ENCODE measurements at places on chromosomes 6 and 20.

- no peak for DNase-seq
These were observed 4.4 kb downstream of the CPNE1 start for GRCh38 chr20:35660122-35660937.

DNA sequence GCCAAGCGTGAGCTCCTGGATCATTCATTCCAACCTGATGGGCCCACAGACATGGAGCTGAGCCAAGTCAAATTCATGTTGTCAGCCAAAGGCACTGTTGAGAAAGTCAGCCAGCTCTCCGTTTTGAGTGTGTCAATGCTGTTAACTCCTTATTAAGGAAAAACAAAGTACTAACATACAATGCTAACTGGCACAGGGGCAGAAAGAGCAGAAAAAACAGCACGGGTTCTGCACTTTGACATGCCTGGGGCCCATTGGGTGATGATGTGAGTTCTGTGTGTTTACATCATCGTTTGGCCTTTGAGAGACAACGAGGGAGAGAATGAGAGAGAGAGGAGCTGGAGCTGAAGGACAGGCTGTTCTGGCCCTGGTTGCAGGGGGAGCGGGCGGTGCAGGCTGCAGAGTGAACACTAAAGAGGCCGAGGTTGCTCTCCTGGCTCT lies 85.9 kb downstream of the SMOC2 start:
- no peak for DNase-seq

- DNase-seq = peak; percentile 33
These were observed 29.3 kb upstream of the TRIM27 start for GRCh38 chr6:28953039-28953584.

DNA sequence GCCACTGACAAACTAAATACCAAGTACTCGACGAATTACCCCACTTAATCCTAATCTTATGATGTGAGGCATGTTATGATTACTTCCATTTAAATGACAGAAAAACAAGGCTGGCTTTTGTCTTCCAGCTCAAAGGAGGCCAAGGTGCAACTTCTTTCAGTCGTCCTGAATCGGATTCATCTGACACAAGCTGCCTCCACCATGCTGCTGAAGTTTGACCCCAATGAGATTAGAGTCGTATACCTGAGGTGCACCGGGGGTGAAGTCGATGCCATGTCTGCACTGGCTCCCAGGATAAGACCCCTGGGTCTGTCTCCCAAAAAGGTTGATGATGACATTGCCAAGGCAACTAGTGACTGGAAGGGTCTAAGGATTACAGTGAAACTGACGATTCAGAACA lies 71.0 kb downstream of the CHD6 start:
- no peak for DNase-seq

- no peak for DNase-seq
These were observed 50.0 kb upstream of the ADIG start for GRCh38 chr20:38531021-38531420.

GRCh38 chr20:24821391-24821790 lies 127.7 kb upstream of the CST7 start:
- no peak for DNase-seq
